ENCODE measurements at places on chromosomes 11 and 22.

- no peak for DNase-seq
Measured at GRCh38 chr22:45503050-45503815, 550 bp downstream of the FBLN1 start.

DNA sequence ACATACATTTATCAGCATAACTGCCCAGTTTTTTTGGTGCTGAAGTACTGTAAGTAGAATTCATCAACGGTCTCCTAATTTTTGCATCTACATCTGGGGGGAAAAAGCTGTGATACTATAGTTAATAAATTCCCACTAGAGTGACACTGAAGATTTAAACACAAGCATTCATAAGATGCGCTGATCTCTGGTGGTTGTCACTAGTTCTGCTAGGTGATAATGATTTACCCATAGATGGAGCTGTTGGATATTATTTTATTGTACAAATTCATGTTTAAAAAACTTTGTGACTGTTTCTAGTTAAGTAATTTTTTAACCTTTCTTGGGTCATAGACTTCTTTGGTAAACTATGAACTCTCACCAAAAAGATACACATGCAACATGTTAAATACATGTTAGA lies 106.6 kb downstream of the EMSY start:
- no peak for DNase-seq

- no peak for DNase-seq
Measured at GRCh38 chr22:42439821-42440674, 7.8 kb upstream of the NFAM1 start.

DNA sequence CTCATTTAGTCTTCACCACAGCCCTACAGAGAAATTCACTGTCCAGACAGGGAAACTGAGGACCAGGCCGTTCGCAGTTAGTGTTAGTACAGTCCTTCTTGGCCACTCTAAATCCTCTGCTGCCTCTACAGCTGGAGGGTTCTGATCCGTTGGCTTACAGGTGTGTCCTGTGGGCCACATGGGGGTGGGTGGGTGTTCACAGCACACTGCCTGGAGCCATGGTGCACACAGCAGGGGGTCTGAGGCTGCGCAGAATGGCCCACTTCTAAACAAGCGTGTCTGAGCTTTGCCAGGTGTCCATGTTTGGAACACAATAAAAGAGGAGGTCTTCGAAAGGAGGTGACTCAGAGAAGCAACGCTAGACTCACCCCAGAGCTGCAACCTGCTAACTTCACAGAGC lies 249.0 kb downstream of the ST3GAL4 start:
- no peak for DNase-seq

- DNase-seq = no peak
Measured at GRCh38 chr11:64771861-64772260, 6.5 kb downstream of the SF1 start.

DNA sequence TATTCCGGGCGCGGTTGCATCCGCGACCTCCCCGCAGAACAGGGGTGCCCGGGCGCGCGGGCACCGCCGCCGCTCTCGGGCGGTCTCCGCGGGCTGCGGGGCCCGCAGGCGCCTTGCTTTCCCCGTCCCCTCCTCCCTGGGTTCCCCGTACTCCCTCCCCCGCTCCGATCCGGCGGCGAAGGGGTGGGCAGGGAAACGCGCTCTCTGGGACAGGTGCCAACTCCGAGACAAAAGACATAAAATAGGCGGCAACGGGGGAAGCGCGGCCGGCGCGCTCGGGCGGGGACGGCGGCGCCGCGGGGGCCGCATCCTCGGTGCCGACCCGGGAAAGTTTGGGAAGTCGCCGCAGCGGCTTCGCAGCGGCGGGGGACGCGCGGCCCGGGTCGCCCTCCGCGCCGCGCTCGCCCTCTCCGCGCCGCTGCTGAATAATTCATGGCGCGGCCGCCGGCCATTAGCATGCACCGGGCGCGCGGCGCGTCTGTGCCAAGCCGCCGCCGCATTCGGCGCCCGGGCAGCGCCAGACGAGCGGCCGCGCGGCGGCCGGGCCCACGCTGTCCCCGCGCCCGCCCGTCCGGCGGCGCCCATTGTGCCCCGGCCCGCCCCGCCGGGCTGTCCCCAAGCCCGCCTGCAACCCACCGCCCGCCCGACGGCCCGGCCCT lies 78.7 kb upstream of the PPARA start:
- peak; percentile 56 for DNase-seq

GRCh38 chr11:61168800-61169199 lies 7.6 kb upstream of the VPS37C start:
- DNase-seq = no peak
